ENCODE measurements at places on chromosomes 13 and 19.

GRCh38 chr13:113869263-113869662 lies 5.4 kb upstream of the GAS6 start:
- no peak for DNase-seq

DNA sequence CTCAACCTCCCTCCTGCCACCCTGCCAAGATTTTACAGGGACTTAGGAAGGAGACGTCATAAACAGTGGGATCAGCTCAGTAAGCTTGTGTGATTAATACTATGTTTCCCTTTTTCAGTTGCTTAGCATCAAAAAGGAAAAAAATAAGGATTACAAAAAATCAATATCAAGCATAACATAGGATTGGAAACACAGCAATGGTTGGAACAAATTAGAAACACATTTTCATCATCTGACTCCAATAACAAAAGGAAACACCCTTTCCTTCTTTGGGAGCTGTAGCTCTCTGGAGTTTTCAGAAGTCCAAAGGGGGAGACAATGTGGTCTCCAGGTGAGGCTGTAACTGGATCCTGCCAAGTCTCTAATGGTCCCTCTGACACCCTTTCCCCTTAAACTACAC lies 233.4 kb downstream of the B3GLCT start:
- peak; percentile 9 for DNase-seq

GRCh38 chr13:104286566-104287290 lies 1220.5 kb upstream of the SLC10A2 start:
- DNase-seq = no peak

DNA sequence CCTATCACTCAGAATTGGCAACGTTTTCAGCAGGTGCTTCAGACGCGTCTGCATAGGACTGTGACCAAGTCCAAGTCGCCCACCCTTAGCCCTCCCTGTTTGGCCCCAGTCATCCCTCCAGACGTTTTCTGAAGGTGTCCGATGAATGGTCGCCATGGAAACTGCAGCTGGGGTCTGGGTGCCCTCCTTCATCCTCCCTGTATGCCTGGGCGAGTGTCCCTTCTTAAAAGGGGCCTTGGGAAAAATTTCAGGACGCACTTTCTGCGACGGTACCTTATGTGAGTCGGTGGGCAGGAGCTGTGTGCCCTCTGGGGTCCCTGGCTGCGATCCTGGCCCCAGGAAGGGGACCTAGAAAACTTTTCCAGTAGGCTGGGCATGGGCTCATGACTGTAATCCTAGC lies 25.1 kb downstream of the MAN2B1 start:
- DNase-seq = no peak

- no peak for DNase-seq
Measured at GRCh38 chr19:30679153-30679702, 307.0 kb downstream of the ZNF536 start.

DNA sequence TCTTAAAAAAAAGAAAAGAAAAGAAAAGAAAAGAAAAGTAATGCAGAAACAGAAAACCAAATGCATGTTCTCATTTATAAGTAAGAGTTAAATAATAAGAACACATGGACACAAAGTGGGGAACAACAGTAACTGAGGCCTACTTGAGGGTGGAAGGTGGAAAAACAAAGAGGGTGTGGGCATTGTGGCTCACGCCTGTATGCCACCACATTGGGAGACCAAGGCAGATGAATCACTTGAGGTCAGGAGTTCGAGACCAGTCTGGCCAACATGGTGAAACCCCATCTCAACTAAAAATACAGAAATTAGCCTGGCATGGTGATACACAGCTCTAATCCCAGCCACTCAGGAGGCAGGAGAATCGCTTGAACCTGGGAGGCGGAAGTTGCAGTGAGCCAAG lies 8.1 kb downstream of the ZNF708 start:
- DNase-seq = no peak

- DNase-seq = peak; percentile 41
Measured at GRCh38 chr13:95067303-95067702, 233.9 kb downstream of the ABCC4 start.

DNA sequence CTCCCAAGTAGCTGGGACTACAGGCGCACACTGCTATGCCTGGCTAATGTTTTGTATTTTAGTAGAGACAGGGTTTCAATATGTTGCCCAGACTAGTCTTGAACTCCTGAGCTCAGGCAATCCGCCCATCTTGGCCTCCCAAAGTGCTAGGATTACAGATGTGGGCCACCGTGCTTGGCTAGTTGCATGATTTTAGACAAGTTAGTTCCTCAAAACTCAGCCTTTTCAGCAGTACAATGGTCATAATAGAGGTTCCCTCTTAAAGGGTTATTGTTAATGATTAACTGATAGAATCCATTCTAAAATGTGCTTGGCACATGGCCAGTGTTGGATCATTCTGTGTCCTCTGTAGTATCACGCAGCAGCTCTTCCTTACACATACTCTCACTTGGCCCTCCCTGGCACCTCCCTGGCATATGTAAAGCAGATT lies 19.5 kb upstream of the IFT88 start:
- DNase-seq = no peak

GRCh38 chr19:45889210-45889885 lies 3.4 kb upstream of the IRF2BP1 start:
- DNase-seq = no peak

- DNase-seq = peak; percentile 63
Measured at GRCh38 chr19:39409208-39410016, 2.8 kb downstream of the ZFP36 start.

GRCh38 chr19:51019544-51019925 lies at the start of gene KLK10:
Gene KLK10, minus strand, starts transcription at chr19:51019709. Its CDS starts 579 bp downstream, at chr19:51019130.
- no peak for DNase-seq

GRCh38 chr19:55958356-55958755 lies 10.7 kb downstream of the NLRP8 start:
- no peak for DNase-seq

GRCh38 chr13:97976610-97977521 lies 23.4 kb downstream of the IPO5 start:
- DNase-seq = peak; percentile 17

DNA sequence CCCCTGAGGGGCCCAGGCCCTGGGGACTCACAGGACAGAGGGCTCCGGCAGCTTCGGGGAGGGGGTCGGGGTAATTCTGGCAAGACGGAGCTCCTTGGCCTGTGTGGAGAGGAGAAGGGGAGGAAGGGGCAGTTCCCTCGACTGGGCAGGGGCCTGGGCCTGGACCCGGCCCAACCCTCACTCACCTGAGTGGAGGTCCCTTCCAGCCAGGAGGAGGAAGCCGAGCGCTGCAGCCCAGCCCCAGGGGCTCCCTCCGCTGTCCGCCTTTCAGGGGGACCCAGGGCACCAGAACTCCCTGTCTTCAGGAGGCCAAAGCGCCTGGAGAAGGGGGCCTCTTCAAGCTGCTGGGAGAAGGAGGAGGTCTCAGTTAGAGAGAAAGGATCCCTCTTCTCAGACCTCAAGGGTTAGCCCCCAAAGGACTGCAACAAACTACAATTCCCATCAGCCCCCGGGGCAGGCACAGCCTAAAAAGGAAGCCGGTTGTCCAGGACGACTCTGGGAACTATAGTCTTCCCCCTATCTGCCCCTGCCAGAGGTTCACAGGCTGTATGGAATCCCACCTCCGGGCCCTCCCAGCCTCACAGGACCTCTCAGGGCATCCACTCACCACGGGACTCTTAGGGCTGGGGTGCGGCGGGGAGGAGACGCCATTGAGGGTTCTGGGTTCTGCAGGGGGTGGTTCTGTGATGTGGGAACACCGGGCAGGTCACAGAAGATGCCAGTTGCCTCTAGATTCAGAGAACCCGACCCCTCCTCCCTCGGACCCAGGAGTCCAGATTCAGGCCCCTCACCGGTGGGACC lies 19.8 kb downstream of the EPS8L1 start:
- DNase-seq = no peak

DNA sequence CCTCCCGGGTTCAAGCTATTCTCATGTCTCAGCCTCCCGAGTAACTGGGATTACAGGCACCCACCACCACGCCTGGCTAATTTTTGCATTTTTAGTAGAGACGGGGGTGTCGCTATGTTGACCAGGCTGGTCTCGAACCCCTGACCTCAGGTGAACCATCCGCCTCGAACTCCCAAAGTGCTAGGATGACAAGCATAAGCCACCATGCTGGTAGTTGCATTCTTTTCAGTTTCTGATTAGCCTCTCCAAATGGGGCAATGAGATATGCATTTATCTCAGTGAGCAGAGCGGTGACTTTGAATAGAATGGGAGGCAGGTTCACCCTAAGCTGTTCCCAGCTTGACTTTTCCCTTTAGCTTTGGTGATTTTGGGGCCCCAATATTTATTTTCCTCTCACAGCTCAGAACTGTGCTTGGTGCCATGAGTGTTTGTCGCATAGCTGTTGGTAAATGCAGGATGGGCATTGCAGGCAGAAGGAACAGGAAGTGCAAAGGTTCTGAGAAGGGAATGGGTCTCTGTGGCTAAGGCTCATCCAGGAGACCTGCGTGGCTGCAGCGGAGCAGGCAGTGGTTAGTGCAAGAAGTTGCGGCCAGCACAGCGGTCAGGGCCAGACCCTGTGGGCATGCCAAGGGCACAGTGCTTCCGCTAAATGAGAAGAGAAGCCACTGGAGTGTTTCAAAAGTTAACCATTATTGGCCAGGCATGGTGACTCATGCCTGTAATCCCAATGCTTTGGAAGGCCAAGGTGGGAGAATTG lies 20.7 kb downstream of the LYPD3 start:
- no peak for DNase-seq

- no peak for DNase-seq
Measured at GRCh38 chr13:51562011-51562671, 22.1 kb upstream of the WDFY2 start.

DNA sequence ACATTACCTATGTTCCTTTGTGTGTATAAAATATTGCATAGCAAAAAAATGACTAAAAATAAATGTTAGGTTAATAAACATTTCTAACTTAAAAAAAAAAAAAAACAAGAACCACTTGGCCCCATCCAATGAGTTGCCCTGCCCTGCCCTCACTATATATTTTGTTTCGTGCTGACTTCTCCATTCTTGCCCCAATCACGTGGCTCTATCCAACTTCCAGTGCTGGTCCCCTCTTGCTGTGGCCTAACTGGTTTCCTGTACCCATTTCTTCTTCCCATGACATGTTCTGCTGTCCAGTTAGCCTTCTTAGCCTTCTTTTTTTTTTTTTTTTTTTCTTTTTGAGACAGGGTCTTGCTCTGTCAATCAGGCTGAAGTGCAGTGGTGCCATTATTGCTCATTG lies 151.6 kb downstream of the FOXO1 start:
- DNase-seq = no peak

GRCh38 chr13:109198585-109198984 lies 569.2 kb downstream of the MYO16 start:
- peak; percentile 47 for DNase-seq

GRCh38 chr13:53121919-53122318 lies 93.3 kb downstream of the OLFM4 start:
- no peak for DNase-seq

DNA sequence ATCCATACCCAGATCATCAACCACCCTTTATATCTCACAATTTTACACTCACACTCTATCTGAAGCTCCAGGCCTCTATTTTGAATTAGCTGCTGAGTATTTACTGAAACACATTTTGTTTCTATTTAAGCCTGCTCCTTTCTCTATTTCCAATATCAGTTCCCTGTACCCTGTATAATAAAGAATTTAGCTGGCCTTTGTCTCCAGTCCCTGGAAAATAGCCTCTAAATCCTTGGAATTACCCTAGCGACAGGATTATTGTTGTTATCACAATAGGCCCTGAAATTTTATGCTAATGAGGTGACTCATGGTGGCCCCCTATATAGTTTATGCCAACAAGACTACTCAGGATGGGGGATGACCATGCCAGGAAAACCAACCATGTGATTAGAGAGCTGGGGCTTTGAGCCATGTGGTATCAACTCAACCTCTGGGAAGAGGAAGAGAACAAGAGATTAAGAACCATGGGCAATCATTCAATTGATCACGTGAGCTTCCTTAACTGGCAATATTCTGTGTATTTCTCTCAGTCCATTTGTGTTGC lies 72.7 kb downstream of the KATNAL1 start:
- DNase-seq = peak; percentile 25

- DNase-seq = no peak
Measured at GRCh38 chr13:77124423-77124822, 97.5 kb upstream of the FBXL3 start.

DNA sequence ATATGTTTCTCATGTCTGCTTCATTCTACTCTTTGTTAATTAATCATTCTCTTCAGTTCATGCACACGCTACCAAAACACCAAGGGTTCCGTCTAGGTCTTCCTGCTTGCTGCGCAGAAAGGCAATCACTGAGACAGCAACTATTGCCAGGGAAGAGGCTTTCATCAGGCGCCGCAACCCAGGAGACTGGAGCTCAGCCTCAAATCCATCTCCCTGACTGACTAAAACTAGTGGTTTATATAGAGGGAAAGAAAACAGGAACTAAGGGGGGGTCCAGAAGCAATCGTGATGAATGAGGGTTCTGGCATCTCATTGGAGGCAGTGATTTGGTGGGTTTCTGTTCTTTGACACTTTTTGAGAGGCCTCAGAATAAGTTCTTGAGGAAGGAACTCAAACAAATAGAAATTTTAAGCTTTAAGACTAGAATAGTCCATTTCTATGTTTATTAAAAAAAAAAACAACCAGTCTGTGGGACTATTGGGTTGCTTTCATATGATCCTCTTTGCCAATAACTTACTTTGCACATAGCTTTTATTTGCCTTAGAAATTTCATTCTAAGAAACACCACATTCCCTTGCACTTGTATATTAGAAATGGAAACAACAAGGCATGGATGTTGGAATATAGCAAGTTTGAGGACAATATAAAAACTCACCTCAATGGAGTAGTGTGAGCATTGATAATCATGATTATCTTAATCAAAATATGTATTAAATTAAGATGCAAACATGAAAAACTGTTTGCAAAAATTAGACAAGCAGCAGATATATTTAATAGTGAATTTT lies 691.2 kb upstream of the GPC6 start:
- no peak for DNase-seq

GRCh38 chr13:44874886-44875630 lies 114.2 kb downstream of the NUFIP1 start:
- DNase-seq = peak; percentile 32

GRCh38 chr19:33280351-33280921 lies 21.9 kb downstream of the CEBPA start:
- no peak for DNase-seq

DNA sequence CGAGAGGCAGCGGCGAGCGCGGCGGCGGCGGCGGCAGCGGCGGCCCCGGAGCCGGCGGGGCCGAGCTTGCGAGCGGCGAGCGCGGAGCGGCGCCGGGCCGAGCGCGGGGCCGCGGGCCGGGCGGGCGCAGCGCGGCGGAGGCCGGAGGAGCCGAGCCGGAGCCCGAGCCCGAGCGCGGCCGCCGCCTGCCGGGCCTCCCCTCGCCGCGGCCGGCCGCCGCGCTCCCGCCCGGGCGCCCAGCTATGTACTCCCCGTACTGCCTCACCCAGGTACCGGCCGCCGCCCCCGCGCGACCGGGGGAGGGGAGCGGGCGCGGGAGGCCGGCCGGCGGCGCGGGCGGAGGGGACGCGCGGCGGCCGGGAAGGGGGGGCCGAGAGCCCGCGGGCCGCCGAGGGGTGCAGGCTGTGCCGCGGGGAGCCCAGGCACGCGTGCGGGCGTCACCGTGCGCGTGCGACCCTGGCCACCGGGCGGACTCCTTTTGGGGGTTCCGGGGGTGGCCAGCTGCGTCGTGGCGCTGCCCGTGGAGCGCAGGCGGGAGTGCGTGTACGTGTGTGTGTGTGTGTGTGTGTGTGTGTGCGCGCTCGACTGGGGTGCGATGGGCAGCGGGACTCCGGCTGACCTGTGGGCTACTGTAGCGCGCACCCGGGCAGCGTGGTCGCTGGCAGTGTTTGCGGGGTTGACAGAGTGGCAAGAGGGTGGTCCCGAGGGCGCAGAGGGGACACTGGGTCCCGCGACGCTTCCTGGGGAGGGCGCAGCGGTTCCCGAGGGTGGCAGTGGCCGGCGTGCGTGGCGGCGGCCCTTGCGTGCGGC lies 526 bp downstream of the NFIX start:
- peak; percentile 29 for DNase-seq

GRCh38 chr19:43720936-43721335 lies 5.1 kb downstream of the IRGC start:
- no peak for DNase-seq

GRCh38 chr13:44576351-44577235 lies 463 bp upstream of the TSC22D1 start:
- DNase-seq = no peak

All from fibroblast of skin of right quadriceps (primary cell).